AG04450 (cell line): ENCODE measurements at places on chromosomes 5 and 9. TPM values are rescaled to one million over a fixed set of nuclear protein-coding genes. Genes with fewer than 3 reads are reported as not detected.

GRCh38 chr9:137141050-137141810 is 2.3 kb downstream of the GRIN1 start:
- DNase-seq, result no peak

- DNase-seq, result no peak
Measured at GRCh38 chr9:34046784-34047379, 1.8 kb downstream of the UBAP2 start.

- DNase-seq, result no peak
Measured at GRCh38 chr5:43543434-43543833, 13.4 kb downstream of the PAIP1 start.

DNA sequence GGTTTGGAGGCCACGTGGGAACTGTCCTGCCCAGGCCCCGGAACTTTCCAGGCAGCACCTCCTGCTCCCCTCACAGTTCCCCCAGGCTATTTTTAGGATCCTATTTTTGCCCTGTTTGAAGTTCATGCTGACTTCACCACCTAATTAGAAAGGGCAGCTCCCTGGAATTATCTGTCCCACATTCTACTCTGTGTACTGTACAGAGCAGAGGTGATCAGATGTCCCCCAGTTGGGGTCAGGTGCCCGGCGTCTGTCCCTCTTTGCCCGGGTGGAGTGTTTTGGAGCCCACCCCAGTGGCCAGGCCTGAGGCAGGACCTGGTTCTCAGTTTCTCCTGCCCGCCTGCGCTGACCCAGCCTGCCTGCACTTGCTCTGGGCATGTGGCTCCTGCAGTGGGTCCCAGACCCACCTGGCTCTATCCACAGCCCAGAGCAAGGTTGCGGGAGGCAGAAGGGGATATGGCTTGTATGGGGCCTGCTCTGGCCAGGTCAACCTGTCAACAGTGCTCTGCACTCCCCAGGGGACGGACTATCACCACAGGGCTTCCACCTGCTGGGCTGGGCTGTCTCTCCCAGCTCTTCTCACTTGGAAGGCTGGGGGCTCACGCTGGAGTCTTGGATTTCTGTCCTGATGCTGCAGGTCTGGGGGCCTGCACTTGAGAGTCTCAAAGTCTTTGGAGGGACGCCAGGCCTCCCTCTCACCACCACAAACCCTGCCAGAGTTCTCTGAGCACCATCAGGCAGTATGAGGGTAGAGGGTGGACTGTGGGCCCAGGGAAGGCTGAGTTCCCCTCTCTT is 268.3 kb downstream of the GADD45G start:
- DNase-seq, result no peak

DNA sequence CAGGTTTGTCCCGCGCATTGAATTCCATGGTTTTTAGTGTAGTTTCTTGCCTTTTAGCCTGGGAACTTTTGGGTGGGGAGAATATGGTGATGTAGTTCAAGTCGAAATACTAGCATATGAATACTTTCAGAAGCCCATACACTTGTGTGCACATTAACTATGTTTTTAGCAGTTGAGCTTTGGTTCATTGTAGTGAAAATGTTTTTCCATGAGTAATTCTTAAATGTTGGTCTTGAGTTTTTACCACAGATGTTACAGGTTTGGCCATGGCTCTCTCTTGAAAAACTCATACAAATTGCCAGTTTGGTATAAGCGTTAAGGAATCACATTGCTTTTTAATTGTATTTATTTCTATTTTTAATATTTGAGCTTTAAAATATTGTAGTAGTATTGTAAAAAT is 45.6 kb downstream of the TRIO start:
- no peak for DNase-seq

The FBP1 gene
- polyA plus RNA-seq, result not detected in 2 replicates

GRCh38 chr9:1369297-1369696 is 319.1 kb downstream of the DMRT2 start:
- no peak for DNase-seq
